GM12864 (cell line): ENCODE measurements at places on chromosomes 2 and 18.
A peak's percentile ranks its signal among the peaks of the same experiment; 100 is the strongest.

DNA sequence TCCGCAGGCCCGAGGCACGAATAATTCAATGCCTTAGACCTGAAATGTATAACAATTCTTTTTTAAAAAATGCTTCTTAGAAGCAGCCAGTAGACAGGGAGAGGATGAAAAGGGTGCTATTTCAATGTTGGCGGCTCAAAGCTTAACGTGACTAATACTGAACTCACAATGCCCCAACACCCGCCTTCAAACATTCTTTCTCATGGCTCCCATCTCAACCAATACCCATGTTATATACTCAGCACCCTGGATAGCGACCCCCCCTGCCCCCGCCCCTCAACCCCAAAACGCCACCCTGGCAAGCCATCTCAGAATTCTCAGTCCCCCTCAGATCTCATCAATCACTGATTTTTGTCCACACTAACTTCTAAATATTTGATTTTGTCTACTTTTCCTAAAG lies 4.4 kb downstream of the FBXO41 start:
- no peak for DNase-seq

- DNase-seq = no peak
These were observed 146.0 kb upstream of the SH3BP4 start for GRCh38 chr2:234805836-234806235.

DNA sequence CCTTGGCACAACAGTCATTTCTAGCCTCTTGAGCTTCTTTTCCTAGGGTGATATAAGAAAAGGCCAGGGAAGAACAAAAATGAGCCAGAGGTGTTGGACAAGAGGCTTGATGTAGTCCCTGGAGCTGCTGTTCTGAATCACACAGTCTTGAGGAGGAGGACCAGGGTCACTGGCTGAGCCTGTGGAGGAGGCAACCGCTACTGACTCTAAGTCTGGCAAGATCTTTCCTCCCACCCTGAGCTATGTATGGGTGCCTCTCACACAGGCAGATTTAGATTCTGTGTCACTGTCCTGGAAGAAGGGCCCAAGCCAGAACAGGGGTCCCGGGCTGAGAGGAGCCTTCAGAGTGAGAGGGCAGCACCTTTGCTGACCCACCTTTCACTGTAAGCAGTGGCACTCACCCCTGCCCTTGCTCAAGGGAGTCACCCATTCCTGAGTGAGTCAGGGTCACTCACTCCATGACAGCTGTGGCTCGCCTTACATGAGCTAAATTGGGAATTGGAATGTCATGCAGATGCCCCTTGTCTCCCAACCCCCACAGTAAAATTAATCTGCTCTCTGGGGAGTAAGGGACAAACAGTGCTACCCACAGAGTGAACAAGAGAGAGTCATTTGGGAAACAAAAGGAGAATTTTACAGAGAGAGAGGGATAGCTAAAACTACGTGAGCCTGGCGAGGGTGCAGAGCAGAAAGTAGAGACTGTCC lies at the start of gene TRIM54:
TSS of gene TRIM54 (plus strand) at position 575 of the 705 bp plus-strand sequence. CDS start 303 bp downstream, outside the sequence.
- no peak for DNase-seq

DNA sequence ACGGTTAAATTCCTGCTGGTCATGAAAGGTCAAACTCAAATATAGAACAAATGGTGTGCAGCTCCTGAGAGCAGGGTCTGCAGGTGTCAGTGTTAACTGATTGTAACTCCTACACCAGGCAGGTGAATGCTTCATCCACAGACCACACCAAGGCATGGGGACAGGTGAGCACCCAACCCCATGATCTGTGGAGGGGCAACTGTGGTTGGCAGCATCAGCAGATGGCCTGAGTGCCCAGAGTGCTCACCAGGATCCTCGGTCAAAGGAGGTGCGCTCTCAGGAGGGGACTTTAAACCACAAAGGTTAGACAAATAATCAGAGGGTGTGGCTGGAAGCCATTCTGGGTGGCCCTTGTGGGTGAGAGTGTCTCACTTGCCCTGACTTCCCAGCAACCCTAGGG lies 44.5 kb downstream of the PTGR3 start:
- no peak for DNase-seq

DNA sequence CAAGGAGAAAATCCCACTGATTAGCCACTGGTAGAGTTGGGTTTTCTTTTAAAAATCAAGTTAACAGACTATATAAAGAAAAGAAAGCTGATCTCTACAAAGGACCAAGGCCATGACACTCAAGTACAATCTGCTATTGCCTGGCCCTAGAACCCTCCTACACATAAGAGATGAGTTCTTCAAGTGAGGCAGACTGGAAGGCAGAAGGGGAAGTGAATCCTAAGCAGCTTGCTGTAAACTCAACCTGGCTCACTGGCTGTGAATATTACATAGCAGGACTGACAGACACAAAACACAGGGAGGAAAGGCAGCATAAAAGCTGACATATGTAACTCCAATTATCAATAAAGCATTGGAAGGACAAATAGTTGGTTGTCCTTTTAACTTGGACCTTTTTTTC lies 65.4 kb downstream of the TRIP12 start:
- DNase-seq = peak; percentile 59

- DNase-seq = no peak
These were observed 113.4 kb downstream of the EIPR1 start for GRCh38 chr2:3264010-3264744.

- no peak for DNase-seq
These were observed 32.3 kb downstream of the DNMT3A start for GRCh38 chr2:25309402-25309801.

GRCh38 chr18:1998121-1998520 lies 573.2 kb downstream of the METTL4 start:
- DNase-seq = no peak

DNA sequence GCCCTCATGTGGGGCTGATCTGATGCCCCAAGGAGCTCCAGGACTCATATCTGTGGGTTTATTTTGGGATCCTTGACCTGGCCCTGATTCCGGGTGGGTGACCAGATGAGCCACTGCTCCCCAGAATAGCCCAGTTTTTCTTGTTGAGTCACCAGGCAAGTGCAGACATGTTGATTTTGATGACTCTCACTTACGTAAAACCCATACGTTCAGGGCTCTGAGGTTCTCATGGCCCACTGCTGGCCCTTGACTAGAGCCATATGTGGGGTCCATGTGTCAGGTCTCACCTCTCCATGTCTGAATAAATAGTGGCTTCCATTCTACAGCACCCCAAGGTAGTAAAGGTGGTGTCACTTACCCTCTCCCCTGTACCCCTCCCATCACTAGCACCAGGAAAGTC lies 41.9 kb downstream of the CDC42EP3 start:
- DNase-seq = no peak

DNA sequence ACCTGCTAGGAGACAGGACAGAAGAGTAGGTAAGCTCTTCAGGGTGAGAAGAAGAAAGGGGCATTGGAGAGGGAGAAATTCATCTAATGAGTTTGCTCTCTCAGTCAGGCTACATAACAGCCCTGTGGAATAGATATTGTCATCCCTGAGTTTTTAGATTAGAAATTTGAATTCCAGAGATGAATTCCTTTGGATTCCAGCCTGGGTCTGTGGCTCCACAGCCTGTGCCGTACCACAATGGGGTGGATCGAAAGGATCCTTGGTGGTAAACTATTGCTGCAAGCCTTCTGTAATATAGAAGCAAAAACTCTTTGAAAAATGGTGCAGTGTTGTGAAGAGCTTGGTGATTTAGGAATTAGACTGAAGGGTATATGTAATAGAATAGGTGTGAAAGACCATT lies 21.0 kb downstream of the MYO1B start:
- no peak for DNase-seq

DNA sequence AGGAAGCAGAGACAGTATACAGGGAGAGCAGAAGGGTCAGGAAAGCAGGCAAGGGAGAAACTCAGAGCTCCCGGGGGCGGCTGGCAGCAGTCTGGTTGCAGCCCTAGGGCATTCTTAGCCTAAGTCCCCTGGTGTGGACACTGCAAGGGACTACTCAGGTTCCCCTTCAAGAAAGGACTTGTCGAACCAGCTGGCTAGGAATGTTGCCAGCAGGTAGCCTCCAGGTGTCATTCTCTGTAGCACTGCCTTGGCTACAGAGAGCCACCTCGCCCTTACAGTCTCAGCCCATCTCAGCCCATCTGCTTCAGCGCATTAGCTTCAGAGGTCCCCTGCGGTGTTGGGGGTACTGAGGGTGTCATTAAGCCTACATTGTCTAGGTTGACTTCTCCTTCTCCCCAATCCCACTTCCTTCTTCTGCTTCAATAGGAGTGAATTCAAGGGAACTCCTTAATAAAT lies 11.3 kb upstream of the TMSB10 start:
- no peak for DNase-seq

DNA sequence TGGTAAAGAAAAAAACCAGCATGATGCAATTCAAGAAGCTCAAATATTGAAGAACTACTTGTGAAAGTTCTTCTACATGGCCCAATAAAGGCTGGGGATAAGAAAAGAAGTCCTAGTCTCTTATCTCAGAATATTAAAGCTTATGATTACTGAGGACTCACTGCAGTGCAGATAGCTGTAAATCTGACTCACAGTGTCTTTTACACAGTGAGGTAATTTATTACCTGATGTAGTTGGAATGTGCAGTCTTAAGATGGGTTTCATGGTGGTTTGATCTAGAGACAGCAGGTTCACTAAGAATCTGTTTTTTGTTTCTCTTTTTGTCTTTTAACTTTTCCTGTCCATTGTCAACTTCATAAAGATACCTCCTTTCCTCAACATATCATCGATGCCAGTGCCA lies 484.0 kb upstream of the MAP2 start:
- no peak for DNase-seq

DNA sequence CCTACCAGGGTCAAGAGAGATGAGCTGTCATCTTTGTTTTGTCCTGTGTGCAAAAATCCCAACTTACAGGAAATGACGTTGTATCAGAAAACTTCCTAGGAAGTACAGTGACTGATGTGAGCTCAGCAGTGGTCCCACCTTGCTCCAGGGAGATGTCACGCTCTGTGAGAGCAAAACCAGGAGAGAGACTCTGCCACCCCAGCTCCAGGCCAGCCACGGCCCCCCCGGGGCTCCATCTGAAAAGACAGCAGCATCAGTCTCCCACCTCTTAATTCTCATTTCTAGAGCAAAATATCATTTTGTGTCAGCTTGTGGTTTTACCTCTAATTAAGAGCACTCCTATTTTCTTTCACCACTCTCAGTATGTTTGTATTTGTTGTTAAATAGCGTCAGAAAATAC lies 57.5 kb downstream of the MYL12B start:
- no peak for DNase-seq

DNA sequence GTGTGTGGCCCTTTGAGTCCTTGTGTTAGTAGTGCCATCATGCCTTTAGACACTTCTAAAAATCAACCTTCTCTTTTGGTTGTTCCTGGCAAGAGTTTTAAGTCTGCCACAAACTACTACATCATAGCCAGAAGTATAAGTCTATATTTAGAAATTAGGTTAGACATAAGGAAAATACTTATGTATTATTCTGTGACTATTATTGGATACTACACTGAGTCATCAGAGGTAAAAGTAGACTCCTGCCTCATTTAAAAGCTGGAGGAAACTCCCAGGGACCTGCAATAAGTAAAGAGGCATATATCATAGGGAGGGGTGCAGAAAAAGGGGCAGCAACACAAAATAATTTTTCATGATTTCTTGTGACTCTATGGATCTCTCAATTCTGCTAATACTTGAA lies 99.4 kb upstream of the OSR1 start:
- DNase-seq = no peak

DNA sequence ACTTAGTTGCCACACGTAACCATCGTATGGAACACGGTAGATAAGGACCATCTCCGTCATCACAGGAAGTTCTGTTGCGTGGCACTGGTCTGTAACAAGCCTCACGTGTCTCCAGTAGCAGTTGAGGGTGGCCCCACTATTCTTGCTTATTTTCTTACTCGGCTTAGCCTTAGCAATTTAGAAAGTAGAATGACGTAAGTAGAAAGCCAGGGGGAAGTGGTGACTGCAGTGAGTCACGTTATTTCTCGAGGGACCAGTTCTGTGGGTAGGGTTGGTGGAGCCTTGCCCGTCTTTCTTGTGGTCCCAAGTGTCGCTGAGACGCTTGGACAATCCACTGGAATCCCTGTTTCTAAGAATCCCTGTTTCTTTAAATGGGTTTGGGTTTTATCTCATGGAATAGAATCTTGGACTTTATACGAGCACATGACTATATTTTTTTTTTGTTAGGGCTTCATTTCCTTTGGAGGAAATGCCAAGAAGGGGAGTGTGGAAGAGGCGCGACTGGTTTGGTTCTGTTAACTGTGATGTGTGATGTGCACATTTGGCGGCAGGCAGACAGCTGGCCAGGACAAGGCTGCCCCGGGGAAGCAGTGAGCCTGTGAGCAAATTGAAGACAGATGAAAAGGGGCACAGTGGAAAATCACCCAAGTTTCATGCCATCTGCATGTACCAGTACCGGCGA lies 96.2 kb downstream of the CABLES1 start:
- DNase-seq = peak; percentile 97

DNA sequence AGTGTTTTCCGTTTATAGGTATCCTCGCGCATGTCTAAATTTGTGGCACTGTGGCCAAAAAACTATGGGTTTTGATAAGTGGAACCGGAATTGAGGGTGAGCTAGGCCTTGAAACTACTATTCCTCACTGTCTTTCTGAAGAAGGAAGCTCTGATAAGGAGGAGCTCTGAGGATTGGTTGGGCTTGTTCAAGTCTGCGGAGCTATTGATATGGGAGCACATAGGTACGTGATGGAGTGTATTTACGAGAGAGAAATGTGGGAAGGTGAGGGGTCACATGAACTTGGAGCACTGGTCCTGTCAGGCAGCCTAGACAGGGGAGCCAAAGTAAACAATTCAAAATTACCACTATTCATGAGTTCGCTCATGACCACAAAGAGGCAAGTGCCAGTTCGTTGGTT lies 131.4 kb downstream of the BABAM2 start:
- no peak for DNase-seq

DNA sequence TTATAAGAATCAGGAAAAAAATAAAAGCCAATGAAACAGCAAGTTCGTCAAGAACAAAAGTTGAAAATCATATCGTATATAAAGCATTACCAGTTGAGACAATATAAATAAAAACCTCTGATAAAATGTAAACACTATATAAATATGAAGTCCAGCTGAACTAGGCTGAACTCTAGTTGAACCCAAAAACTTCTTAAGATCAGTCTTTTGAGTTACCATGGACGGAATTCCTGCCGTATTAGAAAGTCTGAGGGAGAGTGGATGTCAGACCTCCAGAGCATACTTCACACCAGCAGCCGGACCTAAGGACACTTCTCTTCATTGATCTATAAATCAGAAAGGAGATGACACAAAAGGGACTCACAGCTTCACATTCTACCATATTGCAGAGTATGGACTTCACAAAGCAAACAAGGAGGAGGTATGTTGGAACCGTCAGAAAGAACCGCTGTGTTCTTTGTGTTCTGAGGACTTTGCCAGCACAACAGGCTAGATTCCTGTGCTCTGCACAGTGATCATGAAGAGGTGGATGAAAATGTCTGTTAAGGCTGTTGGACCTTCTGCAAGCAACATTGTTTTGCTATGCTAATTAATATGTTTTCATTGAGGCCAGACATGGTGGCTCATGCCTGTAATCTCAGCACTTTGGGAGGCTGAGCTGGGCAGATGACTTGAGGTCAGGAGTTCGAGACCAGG lies 67.2 kb upstream of the SP5 start:
- no peak for DNase-seq

DNA sequence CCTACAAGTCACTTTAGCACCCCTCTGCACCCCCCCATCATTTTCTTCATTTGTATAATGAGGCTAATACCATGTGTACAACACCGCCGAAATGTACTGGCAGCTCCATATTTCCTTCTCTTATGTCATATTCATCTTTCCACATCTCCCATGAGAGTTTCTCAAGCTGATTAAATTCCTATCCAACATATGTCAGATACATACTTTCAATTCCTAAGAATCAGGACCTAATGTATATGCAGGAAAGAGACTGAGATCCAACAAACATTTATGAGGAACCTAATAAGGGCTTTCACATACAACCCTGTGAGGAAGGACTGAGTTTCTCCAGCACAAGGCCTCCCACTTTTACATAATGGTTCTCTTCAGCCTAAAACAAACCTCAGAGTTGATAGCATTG lies 41.9 kb downstream of the PRKD3 start:
- DNase-seq = no peak
